ENCODE measurements at places on chromosomes 7 and 10.

DNA sequence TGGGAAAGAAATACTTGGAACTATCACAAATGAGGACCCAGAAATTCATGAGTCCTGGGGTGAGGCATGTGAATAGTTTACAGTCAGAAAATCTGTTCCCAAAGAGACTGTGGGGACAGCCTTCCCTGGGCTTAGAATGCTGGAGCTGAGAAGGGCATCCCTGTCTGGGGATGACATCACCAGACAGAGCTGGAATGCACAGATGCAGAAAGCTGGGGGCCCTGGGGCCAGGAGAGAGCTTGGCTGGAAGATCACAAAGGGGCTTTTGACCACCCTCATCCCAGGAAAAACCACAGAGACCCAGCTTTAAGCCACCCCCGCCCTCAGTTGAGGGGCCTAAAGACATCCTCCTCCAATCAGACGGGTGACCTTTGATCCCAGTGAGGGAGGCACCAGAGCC is 264.5 kb downstream of the PLXNA4 start:
- no peak for DNase-seq

DNA sequence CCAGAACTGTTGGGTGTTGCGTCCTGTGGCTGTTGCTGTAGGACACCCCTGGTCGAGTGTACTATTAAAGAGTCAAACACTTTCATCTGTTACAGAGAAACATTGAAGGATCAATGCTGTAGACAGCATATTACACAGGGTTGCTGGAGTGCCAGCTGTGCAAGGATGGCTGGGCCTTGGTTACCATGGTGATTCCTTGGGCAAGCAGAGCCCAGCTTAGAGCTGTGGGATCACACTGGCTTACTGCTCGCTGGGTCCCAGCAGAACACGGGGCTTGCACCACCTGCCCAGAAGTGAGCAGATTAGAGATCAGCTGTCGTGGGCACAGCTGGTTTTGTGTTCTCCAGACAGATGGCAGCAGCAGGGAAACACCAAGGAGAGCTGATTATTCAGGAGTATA is 76.0 kb downstream of the GPR141 start:
- DNase-seq = no peak

DNA sequence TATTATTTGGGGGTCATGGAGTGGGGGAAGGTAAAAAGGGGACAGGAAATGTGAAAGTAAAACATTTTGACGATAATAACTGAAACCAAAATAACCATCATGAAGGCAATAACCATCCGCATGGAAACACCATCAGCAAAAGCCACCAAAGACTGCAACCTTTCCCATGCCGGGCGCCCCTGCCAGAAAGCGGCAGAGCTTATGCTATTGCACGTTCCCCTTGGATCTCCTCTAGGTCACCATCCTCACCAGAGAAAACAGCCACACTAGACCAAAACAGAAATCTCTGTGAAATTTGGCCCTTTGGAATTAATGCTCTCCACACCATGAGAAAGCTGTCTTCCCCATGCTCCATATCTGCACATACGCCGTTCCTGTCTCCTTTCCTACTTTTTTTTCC is 31.1 kb downstream of the DRGX start:
- DNase-seq = no peak

DNA sequence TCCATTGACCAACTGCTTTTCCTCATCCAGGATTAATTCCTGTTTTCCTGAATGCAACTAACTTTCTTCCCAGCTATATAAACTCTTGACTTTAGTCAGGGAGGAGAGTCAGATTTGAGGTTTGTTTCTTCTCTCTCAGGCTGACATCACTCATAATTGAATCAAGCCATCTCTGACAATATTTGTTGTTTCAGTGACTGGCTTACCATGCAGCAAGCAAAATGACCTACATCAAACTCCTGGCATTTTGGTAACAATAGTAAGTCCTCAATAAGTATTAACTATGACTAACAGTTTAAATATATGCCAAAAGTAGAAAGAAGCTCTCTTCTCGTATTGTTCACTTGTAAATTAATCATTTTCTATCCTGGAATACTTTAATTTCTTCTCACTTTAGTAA is 625.7 kb upstream of the KCND2 start:
- no peak for DNase-seq

DNA sequence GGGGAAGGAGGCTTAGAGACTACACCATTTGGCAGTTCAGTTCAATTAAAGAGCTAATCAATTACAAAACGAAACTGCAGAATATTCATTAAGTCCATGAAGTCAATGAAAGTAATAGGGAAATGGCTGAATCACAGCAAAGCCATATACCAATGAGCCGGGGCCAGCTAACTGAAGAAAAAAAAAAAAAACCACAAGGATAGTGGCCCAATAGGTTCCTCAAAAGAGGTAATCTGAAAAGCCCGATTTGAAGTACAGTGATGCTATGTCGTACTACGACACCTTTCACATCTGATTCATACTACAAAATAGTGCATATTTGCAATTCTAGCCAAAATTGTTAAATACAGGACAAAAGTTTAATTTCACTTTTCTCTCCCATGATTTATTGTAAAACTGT is 2.5 kb downstream of the ARHGAP12 start:
- DNase-seq = no peak

DNA sequence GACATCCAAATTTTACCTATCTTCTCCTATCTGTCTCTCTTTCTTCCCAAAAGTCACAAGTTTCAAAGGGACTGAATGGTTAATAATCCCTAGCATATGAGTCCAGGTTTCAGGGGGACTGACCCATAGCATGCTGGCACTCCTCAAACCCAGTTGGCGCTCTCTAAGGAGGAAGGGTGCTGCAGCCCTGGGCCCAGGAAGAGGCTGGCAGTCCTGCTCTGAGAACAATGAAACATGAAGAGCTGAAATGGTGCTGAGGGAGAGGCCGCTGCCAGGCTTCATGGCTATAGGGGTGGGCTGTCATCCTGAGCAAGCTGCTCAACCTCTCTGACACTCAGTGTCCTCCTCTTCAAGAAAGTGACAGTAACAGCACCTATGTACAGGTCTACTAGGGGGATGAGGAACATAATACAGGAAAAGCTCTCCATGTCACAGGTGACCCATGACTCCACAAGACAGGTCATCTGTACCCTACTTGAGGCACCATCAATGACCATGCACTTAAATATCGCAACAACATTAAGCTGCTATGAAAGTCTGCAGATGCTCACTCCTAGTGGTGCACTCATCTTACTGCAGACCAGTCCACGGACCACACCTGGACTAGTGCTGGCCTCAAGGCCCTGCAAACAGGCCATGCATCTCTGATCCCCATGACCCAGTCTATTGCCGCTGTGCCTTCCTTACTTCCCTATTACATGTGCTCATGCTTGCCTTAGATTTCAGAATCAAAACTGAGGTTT is 17.0 kb downstream of the COBL start:
- no peak for DNase-seq

GRCh38 chr7:123270570-123270969 is 70.8 kb upstream of the SLC13A1 start:
- DNase-seq = no peak

DNA sequence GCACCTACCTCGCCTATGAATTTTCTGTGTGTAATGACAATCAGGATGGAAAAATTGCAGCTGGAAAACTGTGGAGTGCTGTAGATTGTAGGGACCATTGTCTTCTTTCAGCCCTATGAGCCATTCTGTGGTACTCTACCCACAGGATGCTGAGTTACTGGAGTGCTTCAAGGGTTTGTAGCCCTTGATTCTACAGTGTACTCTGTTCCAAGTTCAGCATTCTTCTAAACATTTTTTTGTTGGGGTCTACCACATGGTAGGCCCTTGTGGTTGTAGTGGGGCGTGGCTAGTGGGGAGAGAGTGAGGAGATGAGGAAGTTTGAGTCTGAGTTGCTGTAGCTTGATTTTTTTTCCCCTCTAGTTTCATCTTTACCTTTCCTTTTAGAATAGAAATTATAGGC is 33.5 kb downstream of the REEP3 start:
- DNase-seq = peak; percentile 67

DNA sequence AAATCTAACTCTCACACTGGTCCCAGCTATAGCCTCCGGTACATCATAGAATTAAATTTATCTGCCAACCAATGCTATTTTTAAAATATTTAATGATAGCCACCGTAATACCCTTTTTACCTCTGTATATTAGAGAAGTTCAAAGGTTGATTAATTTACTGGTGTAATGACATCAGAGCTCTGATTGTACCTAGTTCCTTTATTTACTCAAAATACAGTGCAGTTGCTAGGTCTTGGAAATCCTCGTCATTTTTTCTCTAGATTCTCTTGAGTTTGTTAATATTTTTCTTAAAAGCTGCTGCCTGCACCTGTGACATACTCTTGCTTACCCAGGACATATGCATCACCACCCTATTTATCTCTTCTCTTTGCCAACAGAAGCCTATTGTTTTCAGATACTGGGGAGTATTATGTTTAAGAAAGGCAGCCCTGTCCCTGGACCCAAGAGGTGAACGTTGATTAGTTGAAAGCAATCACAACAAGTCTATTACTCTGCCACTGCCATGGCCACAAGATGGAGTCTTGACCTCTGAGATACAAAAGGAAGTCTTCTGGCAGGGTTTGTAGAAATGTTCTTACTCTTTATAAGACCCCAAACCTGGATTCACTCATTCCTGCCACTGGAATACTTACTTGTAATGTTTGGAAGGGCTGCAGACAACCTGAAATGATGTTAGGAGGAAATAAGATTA is 25.6 kb upstream of the TMEM26 start:
- no peak for DNase-seq

DNA sequence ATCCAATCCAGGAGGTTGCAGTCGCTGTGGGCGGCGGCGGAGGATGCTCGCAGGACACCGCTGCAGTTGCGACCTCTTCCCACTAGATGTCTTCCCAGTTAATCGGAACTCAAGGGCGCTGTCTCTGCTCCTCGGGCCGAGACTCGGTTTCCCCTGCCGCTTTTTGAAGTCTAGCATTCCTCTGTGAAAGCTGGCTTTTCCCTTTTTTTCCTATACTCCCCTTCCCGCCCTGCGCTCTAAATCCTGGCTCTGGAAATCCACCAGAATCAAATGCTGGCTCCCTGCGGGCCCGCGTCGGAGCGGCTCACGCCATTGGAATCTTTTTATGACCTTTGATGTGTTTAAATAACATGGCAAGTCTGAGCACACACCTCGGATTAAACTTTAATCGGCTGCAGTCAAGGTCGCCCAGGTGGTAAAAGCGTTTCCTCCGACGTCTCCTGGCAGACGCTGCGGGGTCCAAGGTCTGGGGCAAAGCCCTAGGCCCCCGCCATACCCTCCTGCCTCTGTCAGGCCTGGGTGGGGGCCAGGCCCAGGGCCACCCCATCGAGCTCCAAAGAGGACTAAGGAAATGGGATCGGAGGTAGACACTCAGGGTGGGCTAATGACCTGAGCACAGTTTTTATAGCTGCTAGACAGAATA is 10.7 kb upstream of the HOXA13 start:
- peak; percentile 79 for DNase-seq

DNA sequence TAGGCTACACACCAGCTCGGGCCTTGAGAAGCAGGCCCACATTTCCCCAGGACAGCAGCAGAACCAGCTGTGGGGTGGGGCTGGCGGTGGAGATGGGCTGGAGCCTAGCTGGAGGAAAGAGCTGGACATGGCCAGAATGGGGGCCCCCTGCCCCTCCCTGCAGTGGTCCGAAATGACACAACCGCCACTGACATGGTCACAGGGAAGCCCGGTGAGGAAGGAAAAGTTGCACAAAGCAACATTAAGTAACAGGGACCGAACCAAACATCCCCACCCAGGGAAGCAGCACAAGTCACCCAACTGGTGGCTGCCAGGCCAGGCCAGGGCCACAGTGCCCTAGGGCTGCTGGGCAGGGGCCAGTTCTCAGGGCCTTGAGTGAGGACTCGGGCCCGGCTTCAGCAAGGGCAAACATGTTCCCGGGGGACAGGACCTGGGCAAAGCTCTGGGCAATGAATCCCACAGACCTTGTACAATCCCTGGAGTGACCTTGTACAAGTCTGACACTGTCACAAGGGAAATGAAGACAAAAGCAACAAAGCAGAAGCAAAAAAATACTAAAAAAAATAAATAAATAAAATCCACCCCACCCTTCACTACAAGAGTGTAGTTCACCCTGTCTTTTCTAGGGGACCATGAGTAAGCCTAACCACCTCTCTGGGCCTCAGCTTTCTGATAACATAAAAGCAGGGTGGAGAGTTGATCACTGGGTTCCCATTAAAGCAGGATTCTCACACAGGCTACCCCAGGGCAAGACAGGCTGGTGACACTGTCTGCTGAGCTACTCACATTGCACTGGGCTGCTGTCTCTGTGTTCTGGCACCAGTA is 33.0 kb downstream of the PSAP start:
- no peak for DNase-seq

DNA sequence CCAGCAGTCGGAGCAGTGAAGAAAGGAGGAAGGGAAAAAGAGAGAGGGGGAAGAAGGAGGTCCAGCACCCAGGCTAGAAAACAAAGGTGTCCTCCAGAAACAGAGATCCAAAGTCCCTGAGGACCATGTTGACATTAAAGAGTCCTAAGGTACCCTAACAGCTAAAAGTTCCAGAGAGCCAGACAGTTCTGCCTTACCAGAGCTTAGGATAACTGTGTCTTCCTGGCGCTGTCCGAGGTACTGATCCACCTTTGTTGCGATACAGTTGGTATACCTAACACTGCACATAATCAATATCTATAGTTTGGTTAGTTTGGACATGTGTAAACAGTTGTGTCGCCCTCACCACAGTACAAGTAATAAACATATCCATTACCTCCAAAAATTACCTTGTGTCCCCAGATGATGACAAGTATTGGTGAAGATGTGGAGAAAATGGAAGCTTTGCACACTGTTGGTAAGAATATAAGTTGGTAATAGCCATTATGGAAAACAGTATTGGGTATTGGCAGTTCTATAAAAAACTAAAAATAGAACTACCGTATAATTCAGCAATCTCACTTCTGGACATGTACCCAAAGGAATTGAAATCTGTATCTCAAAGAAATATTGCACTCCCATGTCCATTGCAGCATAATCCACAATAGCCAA is 59.8 kb downstream of the GRID1 start:
- no peak for DNase-seq

DNA sequence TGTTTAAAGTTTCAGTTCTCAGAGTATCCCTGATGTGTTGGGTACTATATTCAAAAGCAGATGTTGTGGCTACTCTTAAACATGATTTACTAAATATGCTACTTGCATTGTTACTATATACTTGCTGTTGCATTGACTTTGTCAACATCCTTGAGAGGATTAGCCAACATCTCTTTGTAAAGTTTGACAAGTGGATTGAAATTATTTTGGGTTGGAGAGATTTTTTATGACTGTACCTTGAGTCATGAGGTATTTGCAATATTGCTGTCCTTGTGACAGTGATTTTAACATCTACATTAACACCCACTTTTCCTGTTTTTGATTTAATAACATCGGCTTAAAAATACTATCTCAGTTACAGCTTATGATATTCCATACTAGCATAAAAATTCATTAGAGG is 31.9 kb downstream of the MRC1 start:
- no peak for DNase-seq

- DNase-seq = no peak
Measured at GRCh38 chr7:43105521-43106120, 6.8 kb upstream of the HECW1 start.
